ENCODE measurements at places on chromosomes 7 and 10.

DNA sequence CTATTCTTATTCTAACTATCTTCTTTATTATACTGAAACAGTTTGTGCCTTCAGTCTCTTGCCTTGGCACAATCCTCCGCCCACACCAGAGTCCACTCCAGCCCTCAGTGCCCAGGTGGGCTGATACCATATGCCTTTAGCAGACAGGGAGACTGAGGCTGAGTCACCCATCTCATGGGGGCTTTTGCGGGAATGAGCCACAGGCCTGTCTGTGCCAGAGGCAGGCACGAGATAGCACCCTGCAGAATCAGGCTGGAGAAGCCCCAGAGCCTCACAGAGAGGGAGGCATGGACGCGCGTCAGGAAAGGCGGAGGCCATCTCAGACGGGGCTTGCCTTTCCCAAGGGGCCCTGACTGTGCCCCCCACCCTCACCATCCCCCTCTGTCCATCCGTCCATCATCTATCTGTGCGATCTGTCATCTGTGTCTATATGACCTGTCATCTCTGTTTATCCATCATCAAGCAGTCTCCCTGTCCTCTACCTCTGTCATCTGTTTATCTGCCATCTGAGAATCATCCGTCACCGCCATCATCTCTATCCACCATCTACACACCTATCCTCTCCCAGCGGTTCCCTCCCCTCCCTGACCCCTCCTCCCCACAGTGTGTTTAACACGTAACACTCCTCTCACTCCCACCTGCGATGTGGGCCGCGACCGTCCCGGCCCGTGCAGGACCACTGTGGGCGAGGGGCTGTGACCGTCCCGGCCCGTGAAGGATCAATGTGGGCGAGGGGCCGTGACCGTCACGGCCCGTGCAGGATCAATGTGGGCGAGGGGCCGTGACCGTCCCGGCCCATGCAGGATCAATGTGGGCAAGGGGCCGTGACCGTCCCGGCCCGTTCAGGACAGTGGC, 7.3 kb upstream of the ADAP1 start:
- no peak for DNase-seq

DNA sequence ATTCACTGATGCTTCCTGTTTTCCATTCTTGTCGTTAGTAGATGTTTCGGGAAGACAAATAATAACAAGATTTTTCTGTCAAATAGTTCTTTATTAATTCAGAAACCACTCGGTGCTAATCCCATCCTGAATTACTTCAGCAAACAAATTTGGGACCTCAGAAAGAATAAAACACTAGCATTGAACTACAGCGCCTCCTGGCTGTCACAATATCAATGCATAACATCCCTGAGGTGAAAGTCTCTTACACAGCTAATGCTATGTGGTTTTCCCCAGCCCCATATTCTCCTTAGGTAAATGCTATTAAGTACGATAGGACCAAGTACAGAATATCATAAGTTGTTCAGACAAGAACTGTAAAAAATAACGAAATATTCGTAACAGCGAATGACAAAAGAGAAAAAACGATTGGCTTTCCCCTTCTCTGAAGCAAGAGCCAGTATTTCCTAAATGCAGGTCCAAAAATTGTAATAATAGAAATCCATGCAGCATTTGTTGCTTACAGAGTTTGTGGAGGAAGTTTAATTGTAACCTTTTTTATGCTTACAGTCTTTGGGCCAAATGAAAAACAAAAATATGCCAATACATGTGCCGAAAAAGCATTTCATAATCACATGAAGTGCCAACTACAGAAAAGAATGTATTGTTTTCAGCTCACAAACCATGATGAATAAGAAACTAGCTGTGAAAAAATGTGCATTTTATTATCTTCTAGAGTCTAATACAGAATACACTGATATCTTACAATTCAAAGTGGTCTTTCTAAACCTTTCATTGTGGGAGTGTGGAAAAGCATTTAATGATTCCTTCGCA, 47.3 kb downstream of the MYPN start:
- peak; percentile 26 for DNase-seq

- DNase-seq, result peak; percentile 56
Measured at GRCh38 chr10:124992462-124993344, 50.8 kb downstream of the ZRANB1 start.

DNA sequence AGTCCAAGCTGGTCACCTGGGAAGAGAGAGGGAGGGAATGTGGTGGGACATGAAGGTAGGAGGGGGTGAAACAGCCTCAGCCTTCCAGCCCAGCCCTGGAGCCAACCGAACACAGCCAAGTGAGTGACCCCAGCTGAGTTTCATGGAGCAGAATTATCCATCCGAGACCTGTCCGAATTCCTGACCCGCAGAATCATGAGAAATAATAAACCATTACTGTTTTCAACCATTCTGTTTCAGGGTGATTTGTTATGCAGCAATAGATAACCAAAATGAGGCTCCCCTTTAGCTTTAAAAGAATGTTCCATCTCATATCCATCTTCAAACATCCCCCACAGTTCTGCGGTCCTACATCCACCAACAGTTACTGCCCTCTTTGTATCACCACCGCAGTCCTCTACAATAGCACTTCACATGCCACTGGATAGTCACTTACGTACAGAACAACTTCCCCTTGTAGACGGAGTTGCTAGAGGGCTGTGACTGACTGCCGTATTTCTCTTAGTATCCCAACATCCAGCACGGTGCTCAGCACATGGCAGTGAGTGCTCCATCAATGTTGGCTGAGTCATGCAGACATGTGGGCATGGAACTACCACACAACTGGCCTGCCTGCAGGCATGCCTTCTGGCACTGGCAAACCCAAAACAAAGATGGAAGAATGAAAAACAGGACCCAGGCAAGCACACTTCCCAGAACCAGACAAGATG, 18.5 kb downstream of the KIAA1549 start:
- no peak for DNase-seq

GRCh38 chr10:106780632-106781031, 383.9 kb downstream of the SORCS1 start:
- DNase-seq, result no peak

DNA sequence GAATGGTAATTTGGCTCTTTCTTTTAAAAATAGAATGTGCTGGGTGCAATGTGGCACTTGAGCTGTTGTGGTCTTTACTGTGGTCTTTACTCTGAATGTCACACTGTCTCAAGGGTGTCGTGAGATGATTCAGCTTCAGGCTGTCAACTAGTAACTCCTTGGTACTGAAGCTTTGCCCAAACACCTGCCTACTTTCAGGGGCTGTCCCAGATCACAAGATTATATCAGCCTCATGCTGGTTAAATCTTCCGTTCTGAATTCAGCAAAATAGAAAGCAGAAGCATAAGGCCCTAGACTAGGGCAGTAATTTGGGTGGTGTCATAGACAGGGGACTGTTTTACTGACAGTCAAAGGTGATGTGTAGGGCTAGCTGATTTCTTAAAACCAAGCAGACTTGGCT, 110.9 kb downstream of the BAMBI start:
- no peak for DNase-seq

DNA sequence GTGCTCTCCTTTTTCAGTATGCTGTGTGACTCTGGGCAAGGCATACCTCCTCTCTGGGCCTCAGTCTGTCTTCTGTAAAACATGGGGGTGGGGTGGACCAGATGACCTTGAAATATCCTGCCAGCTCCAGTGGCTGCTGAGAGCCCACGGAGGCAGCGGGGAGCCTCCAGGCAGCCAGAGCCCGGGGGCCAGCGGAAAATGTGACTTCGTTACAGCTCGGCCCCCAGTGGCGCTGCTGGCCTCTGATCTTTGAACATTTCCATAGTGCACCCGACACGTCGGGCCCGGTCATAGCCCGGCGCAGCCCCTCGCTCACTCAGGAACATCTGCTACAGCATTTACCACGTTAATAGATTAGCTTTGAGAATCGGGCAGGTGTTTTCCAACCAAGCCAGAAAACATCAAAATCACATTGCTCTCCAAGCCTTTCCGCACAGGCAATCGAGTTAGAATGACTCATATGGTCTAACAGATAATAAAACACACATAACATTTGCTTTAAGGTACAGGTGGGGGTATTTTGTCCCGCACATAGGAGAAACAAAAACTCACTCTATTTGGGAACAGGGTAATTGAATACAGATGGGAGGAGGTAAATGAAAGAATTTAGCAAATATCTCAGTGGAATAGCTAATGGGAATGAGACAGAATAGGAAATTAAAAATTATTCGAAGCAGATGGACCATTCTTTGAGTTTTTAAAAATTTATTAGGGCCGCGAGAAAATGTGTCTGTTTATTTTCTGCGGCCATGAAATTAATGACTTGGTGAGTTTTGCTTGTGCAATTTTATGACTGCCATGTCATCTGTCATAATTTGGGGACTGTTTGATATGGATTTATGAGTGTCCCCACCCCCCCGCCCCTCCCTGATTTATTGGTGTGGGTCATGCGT, 26.3 kb upstream of the COMTD1 start:
- DNase-seq, result peak; percentile 63

- no peak for DNase-seq
Measured at GRCh38 chr7:155286686-155287085, 11.0 kb upstream of the INSIG1 start.

Data from SK-N-DZ (cell line).